Daoy (cell line): ENCODE measurements at places on chromosomes 7 and 10.
A peak's percentile ranks its signal among the peaks of the same experiment; 100 is the strongest.

GRCh38 chr10:110684800-110685446 is 40.8 kb downstream of the RBM20 start:
- DNase-seq: no peak

DNA sequence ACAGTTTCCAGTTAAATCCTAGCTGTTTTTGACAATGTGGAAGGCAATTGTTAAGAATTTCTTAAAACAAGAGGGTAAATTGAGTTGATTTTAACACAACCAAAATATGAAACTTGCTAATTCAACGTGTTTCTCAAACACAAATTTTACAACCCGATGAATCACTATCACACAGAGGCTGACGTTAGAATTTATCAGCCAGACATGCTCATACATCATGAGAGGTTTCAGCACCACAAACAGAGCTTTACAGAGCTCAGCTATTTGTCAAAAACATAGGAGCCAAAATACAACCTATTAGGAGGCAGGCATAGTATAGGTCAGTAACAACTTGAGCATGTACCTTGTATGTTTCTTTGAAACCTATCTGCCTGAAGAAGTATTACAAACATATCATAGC is 36.1 kb downstream of the LRRN3 start:
- peak; percentile 58 for DNase-seq

- DNase-seq: peak; percentile 18
Measured at GRCh38 chr10:15245530-15245929, 77.0 kb upstream of the NMT2 start.

GRCh38 chr7:100585511-100586265 is at the start of gene LRCH4:
Gene LRCH4 (minus strand): TSS chr7:100586129. CDS start chr7:100586100, 29 bp downstream.
- DNase-seq: no peak

DNA sequence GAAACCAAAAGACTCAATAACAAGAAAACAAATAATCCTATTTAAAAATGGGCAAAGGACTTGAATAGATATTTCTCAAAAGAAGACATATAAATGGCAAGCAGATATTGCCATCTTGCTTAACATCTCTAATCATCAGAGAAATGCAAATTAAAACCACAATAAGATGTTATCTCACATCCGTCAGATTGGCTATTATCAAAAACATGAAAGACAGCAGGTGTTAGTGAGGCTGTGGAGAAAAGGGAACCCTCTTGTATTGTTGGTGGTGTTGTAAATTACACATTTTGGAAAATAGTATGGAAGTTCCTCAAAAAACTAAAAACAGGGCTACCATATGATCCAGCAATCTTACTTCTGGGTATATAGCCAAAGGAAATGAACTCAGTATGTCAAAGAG is 25.7 kb downstream of the OPALIN start:
- no peak for DNase-seq

DNA sequence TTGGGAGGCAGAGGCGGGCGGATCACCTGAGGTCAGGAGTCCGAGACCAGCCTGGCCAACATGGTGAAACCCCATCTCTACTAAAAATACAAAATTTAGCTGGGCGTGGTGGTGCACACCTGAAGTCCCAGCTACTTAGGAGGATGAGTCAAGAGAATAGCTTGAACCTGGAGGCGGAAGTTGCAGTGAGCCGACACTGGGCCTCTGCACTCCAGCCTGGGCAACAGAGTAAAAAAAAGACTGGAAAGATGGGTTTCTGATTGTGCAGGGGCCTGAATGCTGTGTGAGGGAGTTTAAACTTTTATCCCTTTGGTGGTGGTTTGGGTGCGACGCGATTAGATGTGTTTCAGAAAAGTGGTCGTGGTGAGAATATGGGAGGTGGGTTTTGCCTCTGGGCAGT is 1.8 kb downstream of the CHST12 start:
- no peak for DNase-seq

GRCh38 chr10:94150541-94151184 is 156.9 kb downstream of the PLCE1 start:
- DNase-seq: no peak

DNA sequence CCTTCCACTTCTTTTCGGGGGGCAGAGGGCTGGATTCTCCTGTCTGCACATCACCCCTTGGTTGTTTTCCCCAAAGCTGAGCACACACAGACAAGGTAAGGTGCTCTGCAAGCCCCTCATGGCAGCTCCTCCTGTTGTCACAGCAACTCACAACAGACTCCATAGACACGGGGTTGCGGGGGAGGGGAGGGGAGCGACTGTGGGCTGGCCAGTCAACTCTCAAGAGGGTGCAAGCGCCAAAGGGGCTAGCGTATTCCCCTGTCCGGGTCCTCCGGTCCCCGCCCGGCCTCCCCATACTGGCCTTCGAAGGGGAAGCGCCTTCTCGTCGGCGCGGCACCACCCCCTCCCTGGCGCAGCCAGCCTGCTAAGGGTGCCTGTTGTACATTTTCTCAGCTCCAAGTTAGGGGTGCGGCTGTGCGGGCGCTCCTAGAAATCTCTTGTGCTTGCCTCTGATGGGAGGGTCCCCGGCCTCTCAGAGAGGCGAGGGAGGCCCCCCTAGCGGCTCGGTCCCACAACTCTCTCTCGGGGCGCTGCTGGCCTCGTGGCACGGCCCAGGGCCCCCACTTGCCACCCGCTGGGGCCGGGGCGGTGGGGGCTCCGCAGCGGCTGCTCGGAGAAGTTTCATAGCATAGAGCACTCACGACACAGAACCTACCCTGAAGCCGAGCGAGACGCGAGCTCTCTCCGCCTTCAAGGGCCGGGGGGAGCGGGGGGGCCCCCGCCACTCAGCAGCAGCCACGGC is 498 bp downstream of the RHOBTB1 start:
- peak; percentile 53 for DNase-seq
